ENCODE measurements at places on chromosomes 2 and 18.

- no peak for DNase-seq
Observed at GRCh38 chr2:270861-271260, 6.1 kb downstream of the ACP1 start.

DNA sequence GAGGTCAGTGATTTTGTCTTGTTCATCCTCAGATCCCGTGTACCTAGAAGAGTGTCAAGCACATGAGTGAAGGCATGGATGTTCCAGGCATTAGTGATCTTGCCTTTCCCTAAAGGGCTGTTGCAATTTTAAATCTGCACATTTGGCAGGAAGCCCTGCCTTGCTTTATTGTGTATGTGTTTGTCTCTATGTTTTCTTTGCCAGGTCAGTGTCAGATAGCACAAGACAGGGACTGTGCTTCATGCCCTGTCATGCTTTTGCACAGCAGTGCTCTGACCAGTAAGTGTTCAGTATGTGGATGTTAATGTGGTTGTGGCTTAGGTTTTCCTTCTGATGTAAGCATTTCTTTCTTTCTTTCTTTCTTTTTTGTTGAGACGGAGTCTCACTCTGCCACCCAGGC is 131.5 kb downstream of the RGPD3 start:
- no peak for DNase-seq

- DNase-seq, result no peak
Observed at GRCh38 chr2:226953206-226953605, 117.4 kb downstream of the RHBDD1 start.

DNA sequence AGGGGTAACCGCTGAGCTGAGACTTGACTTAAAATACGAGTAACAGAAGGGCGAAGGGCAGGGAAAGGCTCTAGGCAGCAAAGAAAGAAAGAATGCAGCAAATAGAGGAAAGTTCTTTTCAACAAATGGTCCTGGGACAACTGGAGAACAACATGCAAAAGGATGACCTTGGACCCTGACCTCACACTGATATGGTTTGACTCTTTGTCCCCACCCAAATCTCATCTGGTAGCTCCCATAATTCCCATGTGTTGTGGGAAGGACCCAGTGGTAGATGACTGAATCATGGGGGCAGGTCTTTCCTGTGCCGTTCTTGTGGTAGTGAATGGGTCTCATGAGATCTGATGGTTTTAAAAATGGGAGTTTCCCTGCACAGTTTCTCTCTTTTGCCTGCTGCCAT is 33.9 kb downstream of the ST3GAL5 start:
- DNase-seq, result no peak

- DNase-seq, result no peak
Observed at GRCh38 chr18:78805840-78806239, 173.8 kb upstream of the SALL3 start.
